Stimulated activated CD4-positive, alpha-beta T cell treated with anti-CD3 and anti-CD28 coated beads, Interleukin-15, amount 100 ng/mL, for 48 hours (primary cell): ENCODE measurements at places on chromosomes 16 and 17.

- no peak for DNase-seq
These were observed 498.5 kb upstream of the ZFHX3 start for GRCh38 chr16:73546341-73546845.

DNA sequence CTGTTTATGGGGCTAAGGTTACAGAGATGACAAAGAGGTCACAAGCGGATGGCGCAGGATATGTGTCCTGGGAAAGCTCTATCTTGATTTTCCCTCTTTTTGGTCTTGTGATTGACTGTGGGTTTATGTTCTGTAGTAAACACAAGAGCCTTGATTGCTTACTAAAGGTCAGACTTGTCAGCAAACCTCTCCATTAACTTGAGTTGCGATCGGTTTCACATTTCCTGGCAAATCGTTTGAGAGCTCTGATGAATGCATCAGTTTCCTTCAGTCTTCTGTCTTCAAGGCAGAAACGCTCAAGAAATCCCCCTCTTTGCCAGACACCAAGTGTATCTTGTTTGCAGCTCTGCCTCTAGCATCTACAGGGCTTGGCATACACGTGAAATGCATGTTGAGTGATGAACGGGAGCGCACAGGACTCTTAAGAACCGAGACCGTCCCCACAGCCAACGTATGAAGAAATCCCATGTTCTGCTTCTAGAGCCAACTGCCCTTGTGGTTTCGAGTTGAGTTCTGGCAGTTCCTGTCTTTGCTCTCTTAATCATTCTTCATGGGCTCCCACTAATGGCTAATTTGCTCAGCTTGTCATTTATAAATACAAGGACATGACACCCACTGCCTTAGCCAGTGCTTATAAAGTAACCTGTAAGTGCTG is 143.3 kb downstream of the PITPNC1 start:
- DNase-seq = no peak

- no peak for DNase-seq
These were observed 1.7 kb downstream of the RAD51D start for GRCh38 chr17:35117984-35118383.

DNA sequence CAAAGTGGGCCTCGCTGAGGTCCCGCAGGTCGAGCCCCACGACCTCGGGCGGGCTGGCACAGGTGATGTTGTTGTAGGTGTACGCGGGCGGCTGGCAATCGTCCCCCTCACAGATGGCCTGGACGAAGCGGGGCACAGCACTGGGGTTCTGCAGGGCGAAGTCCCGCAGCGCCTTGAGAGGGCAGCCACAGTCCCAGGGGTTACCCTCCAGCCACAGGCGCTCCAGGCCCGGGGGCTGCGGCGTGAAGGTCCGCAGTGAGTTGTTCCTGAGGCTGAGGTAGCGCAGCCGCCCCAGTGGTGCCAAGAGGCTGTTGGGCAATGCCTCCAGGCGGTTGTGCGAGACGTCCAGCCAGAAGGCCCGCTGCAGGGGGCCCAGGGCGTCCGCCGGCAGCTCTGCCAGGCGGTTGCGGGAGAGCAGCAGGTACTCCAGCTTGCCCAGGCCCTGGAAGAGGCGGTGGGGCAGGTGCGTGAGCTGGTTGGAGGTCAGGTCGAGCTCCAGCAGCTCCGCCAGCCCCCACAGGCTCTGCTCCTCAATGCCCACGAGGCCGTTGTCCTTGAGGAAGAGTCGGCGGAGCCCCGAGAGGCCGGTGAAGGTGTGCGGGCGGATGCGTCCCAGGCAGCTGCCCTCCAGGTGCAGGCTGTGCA is 2.8 kb downstream of the IGFALS start:
- no peak for DNase-seq

DNA sequence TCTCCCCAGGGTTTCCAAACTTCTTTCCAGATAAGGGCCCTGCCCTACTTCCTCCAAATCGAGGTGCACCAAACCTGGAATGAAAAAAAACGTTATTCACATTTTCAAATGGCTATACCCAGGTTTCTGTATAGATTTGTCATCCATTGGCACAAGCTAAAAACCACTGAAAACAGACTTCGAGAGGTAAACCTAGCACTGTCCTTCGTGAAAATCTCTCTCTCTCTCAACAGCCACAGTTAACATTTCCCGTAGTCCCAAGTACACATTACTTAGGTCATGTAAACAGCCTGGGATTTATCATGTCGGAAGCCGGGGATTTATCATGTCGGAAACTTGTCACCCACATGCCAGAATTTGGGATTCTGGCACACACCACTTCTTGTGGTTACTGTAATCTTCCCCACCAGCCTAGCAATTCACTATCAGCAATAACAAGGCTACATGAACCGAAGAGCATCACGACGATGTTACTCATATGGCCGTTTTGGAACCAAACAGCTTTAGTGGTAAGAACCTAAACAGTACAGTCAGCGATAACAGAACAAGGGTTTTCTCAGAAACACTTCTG is 1.2 kb downstream of the DDX5 start:
- DNase-seq = no peak

DNA sequence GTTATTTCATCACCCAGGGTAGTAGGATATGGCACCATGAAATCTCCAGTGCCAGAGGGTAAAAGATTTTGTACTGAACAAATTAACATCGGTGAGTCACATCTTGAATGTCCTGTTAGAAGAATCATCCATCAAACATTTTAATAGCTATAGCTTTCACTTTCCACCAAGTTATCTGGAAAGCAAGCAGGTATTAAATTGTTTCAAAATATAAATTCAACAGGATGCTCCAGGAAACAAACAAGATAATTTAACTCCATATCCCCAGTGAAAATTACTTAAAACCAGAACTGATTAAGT is 2.4 kb downstream of the VEZF1 start:
- no peak for DNase-seq

DNA sequence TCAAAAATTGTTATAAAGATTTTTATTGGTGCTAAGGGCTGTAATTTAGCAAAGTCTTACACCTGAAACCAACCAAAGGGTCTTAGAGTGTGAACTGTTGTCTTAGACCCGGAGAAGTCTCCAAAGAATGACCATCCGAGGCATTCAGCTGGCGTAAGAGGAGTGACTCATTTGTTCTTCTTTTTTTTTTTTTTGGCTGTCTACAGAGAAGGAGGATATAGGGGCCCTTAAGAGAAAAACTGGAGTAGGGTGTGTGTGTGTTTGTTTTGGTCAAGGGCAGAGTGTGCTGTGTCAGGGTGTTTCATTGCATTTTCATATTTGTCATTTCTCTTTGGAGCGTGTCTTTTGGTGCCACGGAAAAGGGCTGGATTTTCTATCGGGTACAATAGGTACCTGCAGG is 508.0 kb downstream of the WWOX start:
- DNase-seq = no peak

DNA sequence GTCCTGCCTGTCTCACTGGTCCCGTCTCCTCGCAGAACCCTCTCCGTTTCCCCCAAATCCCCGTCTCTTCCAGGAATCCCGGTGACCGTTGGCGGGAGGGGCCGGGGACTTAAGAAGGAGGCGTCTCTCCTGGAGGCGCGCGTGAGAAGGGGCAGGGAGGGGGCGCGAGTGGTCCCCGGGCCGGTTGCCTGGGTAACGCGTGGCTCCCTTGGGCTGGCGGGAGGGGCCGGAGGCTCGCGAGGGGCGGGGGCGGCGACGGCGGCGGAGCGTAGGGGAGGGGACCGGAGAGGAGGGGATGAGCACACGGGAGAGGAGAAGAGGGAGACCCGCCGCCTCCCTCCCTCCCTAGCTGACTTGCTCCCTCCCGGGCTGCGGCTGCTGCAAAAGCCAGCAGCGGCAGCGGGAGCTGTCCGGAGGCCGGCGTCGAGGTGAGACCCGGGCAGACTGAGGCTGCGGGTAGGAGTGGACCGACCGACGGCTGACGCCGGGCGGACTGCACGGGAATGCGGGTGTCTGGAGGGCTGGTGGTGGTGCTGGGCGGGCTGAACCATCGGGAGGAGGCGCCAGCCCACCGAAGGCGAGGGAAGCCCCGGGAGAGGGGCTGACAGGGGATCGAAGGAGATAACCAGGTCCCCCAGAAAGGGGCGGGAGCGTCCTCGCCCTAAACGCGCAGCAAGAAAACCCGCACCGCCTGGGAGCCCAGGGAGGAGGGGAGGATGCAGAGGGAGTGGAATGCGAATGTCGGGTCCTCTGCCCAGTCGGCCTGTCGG is at the start of gene PRRT2:
Gene PRRT2, plus strand, starts transcription at position 298 of the 770 bp plus-strand sequence. CDS start 862 bp downstream, outside the sequence.
- no peak for DNase-seq

- no peak for DNase-seq
These were observed 29.5 kb downstream of the DRC3 start for GRCh38 chr17:18002171-18002570.

DNA sequence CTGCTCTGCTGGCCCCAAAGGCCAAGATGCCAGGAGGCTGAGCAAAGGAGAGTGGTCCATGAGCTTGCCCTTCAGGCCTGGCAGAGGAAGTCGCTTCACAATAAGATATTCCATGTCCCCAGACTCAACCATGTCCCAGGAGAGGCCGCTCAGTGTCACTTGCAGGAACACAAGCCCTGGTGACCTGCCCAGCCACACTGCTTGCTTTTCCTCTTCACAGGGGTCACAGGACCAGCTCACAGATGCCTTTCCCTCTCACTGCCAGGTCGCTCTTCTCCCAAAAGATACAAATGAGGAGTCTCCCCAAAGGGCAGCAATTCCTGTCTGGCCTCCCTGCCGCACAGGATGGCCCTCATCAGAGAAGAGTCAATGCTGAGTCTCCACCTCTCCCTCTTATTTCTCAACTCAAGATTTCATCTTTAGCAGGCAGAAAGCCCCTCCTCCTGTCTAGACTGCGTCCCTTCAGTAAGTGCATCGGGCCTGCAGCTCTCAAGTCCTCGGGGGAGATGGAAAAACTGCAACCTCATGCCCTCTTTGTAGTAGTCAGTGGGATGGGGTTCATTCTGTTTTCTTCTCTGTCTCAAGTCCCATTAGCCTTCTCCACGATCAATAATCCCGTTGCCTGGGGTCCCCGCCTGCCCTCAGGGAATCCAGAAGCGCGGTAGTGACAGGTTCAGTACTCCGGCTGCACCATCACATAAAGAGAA is 5.0 kb downstream of the JUP start:
- DNase-seq = no peak

GRCh38 chr16:67372664-67373063 is 20.6 kb downstream of the TPPP3 start:
- no peak for DNase-seq

GRCh38 chr16:28574925-28575324 is 21.2 kb downstream of the SGF29 start:
- no peak for DNase-seq

- DNase-seq = no peak
These were observed 101.5 kb downstream of the SEC14L1 start for GRCh38 chr17:77242118-77242851.

DNA sequence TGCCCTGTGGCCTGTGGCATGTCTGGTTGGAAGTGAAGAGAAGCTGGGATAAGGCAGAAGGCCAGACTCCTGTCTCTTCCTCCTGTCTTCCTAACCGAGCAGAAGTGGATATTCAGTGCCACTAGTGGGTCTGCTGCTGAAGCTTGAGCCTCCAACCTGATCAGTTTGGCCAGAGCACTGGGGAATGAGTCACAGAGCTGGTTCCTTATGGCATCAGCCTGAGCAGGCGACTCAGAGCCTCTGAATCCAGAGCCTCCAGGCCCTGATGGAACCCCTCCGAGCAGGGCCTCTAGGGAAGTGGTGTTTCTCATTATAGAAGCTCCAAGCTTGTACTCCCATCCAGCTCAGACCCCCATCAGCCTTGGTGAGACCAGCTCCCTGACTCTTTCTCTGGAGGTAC is 2.0 kb downstream of the WSCD1 start:
- DNase-seq = no peak

DNA sequence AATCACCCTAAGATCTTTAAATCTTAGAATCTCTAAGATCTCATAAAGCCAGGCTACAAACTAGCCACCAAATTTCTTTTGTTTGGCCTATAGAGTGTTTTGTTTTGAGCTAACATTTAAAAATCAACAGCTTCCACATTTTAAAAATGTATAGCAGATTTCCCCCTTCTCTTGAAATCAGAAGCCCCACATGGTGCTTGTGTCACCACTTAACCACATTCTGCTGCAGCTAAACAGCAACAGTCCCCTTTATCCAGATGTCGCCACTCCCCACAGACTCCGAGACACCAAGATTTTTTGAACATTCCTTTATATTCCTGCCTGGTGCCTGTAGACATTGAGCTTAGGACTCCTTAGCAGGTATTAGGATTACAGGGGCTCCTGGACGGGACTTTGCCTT is 16.0 kb downstream of the GUCY2D start:
- no peak for DNase-seq

GRCh38 chr16:67429053-67429798 is 1.7 kb upstream of the HSD11B2 start:
- no peak for DNase-seq

DNA sequence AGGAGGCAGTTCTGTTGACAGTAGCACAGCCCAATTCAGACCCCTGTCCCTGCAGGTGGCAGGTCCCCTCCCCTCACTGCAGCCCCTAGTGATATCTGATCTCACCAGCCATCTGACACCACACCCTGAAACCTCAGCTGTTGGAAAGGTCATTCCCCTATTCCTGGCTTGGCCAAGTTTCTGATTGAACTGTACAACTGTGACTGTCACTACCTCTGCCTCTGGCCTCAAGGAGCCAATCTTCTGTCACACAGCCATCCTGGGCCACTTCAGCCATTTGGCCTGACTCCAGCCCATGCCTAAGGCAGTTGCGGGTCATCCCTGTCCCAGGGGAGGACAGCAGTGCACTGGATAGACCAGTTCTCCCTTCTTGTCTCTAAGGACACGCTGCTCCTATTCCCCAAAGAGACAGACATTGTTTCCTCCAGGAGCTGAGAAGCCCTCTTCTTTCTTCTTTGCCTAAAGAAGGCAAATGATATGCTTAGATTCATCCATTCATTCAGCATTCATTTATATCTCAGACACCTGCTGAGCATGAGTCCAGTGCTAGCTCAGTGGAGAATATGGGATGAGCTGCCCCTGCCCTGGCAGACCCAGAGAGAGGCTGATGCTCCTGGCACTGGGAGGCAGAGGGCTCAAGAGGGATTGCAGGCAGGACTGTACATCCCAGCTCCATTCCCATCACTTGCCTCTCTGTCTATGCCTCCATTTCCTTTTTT is 4.6 kb upstream of the ALDOA start:
- no peak for DNase-seq

DNA sequence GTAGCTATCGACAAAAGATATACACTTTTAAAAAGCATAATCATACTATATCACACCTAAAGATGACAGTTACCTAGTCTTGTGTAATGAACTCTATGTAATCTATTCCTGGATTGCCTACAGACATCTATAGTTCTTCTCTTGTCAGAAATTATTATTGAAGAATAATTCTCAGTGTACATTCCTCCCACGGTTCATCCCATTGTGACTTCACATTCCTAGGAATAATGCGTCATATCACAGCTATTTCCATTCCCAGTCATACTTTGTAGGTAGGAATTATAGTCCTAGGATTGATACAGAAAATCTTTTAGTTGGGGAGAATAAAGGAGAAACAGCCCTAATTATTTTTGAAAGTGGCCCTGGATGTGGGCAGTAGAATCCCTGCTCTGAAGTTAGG is 44.0 kb upstream of the ABCC11 start:
- no peak for DNase-seq

DNA sequence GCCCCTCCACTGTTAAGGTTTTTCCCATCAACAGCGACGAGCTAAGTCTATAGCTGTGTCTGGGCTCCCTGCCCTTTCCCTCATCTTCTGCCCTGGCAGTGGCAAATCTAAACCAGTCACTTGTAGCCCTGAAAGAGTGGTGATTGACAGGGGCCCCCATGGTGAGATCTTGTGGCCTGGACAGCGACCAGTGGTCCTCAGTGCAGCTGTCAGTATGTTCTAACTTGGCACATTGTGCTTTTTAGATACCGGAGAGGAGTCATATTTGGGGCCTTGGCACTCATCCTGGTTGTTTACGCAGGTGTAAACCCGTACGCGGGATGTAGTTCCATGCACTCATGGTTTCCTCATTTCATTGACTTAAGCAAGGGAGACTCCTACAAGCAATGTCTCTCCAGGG is 57.5 kb upstream of the ARHGAP44 start:
- no peak for DNase-seq
